ENCODE measurements at places on chromosomes 4 and X. TPM values are rescaled to one million over a fixed set of nuclear protein-coding genes. Genes with fewer than 3 reads are reported as not detected.
A peak's percentile ranks its signal among the peaks of the same experiment; 100 is the strongest.

Gene BANK1
- polyA plus RNA-seq: 1.1 TPM

Gene PDE6B
- polyA plus RNA-seq: 14.2 TPM

Gene ZMAT1
- 2.4 TPM for polyA plus RNA-seq

DNA sequence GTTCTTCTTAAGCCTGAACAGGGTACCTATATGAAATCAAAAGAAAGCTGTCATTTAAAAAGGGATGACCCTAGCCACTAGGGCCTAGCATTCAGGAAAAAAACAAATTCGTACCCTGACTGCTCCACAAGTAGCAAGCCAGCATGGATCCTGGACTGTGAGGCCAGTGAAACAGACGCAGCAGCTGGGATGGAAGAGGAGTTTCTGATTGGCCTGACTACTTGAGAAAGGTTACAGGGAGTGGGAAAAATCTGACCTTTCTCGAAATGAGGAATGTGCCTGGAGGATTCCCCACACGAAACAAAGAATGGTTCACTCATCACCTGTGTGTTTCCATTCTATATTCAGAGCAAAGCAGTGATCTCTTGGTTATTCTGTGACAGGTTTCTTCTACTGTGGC is 87.6 kb upstream of the JADE1 start:
- no peak for DNase-seq

DNA sequence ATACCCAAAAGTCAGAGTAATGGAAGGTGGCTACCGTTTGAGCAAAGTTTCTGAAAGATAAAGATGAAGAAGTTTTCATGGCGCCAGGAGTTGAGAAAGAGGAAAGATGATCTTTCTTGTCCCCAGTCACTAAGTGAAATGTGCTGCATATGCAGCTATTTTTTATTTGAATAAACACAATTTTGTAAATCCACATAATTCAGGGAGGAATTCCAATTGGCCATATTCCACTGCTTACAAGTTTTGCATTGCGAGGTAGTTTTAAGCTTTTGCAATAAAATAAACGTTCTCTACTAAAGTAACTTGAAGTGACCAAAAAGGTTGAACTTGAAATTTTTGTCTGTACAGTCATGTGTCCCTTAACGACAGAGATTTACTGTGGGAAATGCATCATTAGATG is 139.3 kb upstream of the VCX2 start:
- peak; percentile 82 for DNase-seq
